ENCODE measurements at places on chromosomes 1 and 21. TPM values are rescaled to one million over a fixed set of nuclear protein-coding genes. Genes with fewer than 3 reads are reported as not detected.

DNA sequence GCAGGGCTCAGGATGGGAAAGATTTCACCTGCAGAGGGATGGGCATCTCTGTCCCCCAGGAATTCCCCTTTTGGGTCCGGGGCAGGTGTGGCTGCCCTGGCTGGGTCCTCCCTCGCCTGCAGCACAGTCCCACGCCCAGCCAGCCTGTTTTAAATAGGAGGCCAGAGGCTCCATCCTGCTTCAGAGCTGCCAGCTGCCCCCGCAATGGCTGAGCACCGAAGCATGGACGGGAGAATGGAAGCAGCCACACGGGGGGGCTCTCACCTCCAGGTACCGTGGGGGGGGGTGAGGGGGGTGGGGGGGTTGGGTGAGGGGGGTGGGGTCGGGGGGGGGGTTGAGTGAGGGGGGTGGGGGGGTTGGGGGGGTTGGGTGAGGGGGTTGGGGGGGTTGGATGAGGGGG lies 3.6 kb downstream of the SCNN1D start:
- no peak for DNase-seq

DNA sequence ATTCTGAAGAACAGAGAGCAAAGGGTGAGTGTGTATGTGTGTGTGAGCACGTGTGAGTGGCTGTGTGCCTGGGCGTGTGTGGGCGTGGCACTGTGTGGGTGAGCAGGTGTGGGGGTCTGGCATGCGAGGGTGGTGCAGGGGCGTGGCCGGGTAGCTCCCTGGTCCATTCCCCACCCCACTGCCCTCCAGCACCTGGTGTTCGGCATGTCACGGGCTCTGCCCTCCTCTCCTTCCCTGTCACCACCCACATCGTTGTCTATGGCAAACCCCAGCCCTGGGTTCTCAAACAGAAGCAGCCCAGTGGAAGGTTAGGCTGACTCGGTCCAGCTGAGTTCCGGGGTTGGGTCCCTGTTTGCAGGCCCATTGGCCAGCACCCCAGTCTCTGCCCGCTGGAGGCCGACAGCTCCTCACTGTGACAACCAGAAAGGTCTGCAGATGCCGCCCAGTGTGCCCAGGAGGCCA lies 39.8 kb downstream of the UBE2G2 start:
- DNase-seq = no peak

GRCh38 chr21:25578056-25578961 lies 29.0 kb downstream of the MRPL39 start:
- DNase-seq = no peak

GRCh38 chr1:152426731-152427130 lies 12.7 kb upstream of the CRNN start:
- no peak for DNase-seq

GRCh38 chr1:200051620-200052019 lies 24.1 kb downstream of the NR5A2 start:
- no peak for DNase-seq

DNA sequence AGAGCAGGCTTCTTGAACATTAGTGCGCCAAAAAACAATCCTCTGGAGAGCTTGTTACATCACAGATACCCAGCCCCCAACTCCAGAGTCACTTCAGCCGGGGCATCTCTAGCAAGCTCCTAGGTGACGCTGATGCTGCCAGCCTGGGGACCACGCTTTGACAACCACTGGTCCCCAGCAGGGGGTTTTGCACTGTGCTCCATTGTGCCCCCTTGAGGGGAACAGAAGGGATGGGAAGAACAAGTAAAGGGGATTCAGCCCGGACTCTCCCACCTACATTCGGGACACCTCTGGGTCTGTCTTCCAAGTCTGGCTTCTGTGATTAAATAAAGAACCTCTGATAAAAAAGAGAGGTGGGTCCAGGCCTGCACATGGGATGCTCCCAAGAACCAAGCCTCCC lies 60.4 kb downstream of the ATP5PO start:
- DNase-seq = no peak

DNA sequence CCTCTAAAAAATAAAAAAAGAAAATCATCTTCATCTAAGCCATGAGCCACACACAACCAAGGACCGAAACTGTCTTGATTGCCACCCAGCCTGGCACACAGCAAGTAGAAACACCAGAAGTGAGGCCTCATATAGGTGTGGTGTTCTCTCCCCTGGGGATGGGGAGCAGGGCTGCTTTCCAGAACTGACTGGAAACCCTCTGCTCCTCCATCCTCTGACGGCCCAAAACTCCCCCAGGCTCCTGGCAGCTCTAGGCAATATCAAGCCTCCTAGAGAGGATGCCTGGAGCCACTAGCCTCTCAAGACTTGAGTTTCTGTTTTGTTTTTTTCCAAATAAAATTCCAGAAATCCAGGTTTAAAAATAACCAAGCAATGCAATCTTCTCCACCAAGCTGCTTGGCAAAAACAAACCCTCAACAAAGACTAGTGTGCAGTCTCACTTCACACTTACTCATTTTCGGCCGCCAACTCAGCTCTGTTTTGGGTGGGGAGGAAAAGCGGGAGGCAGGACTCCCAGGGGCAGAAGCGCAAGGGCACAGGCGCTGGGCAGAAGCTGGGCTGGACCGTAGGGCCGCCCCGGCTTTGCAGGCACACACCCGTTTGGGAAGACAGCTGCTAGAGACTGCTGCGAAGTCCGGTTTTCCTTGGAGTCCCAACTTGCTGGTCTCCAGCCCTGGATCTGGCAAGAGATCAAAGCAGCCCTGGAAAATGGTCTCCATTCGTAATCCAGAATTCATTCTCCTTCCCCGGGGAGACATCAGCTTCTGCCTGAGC lies 78.2 kb upstream of the CAPZB start:
- peak; percentile 70 for DNase-seq

The PRPF38B gene
- 22.6 TPM for total RNA-seq

The CDKN2C gene
- 19.1 TPM for total RNA-seq

The NEK2 gene
- total RNA-seq = 0.68 TPM

Data from left cardiac atrium (tissue), 4 donors.